ENCODE measurements at places on chromosomes 6 and 20. TPM values are rescaled to one million over a fixed set of nuclear protein-coding genes. Genes with fewer than 3 reads are reported as not detected.
A peak's percentile ranks its signal among the peaks of the same experiment; 100 is the strongest.

DNA sequence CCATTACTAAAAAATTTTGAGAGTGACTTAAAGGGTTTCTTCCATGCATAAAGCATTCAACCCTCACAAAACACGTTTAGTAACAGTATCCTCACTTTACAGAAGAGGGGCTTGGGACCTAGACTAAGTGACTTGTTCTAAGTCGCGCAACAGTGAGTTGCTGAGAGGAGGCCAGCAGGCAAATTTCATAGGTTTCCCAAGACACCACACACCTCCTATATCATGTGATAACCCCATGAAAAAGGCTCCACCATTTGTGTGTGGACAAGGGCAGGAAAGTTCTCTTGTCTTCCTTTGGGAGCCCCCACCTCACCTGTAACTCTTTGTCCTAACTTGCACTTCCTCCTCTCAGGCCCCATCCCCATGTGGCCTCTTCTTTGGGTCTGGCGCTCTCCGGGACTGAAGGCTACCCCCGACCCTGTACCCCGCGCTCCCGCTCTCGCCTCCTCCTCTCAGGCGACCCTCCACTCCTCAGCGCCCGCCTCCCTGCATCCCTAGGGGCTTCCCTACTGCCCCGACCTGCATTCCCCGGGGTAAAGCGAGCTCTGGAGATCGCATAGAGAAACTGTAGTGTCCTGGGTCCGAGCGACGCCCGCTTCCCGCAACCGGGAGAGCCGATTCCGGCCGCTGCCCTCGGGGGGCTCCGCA is 392 bp downstream of the PSMB8 start:
- peak; percentile 47 for DNase-seq

The GJA10 gene
- total RNA-seq = not detected

The TMC2 gene
- not detected for total RNA-seq

- no peak for DNase-seq
These were observed 78.5 kb downstream of the FARS2 start for GRCh38 chr6:5339786-5340185.

- peak; percentile 86 for DNase-seq
These were observed 108.2 kb downstream of the HFE start for GRCh38 chr6:26195376-26195923.

GRCh38 chr6:24761193-24761835 is 13.4 kb upstream of the GMNN start:
- DNase-seq = peak; percentile 77

- DNase-seq = no peak
These were observed 260.1 kb downstream of the BTBD3 start for GRCh38 chr20:12177657-12178293.

The OXT gene
- total RNA-seq = 0.64 TPM

DNA sequence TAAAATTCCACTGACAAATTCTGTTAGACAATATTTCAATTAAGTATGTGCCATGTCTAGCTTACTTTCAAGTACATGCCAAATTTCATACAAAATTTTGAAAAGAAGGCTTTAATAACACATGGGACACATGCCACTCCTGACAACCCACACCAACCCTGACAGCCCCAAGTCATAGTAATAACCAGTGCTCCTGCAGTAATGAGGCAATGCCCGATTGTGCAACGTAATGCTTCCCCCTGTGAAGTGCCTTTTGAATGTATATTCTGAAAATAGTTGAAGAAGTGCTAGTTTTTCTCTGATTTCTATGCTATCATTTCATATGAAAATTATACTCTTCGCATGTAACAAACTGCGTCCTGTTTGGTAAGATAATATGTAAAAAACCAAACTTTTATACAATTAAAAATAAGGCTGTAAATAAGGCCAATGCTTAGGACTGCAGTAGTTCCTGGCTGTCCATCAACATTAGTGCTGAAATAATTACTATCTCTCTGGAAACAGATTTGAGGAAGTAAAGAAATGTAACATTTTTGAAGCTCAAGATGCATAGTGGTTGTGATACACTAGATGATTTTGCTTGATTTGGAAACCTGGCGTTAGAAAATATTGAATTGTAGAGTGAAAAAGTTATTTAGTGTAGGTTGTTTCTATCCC is 125.8 kb upstream of the BCLAF1 start:
- DNase-seq = no peak

GRCh38 chr6:156450421-156450820 is 326.8 kb upstream of the ARID1B start:
- DNase-seq = no peak

DNA sequence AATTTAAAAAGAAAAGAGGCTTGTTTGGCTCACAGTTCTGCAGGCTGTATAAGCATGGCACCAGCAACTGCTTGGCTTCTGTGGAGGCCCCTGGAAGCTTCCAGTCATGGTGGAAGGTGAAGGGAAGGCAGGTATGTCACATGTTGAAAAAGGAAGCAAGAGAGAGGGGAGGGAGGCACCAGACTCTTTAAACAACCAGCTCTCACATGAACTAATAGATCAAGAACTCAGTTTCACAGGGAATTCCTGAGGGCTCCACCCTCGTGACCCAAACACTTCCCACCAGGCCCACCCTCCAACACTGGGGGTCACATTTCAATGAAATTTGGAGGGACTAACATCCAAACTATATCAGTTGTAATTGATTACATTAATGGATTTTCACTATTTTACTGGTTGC is 127.9 kb upstream of the MLIP start:
- no peak for DNase-seq

DNA sequence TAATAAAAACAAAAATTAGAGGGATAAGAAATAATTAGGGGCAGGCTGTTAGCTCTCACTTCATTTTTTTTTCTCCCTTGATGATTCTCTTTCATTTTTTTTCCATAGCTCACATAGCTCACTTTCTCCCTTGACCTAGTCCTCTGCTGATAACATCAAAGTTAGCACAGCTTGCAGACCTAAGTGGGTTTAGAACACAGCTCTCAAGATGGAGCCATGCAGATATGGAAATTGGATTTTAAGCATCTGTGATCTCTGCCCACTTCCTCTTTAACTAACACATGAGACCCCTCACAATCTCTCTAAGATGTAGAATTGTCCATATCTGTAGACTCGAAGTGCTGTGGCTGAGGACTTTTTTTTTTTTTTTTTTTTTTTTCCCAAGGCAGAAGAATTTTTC is 257.1 kb downstream of the SOX4 start:
- DNase-seq = no peak
